ENCODE measurements at places on chromosomes 7 and 10. TPM values are rescaled to one million over a fixed set of nuclear protein-coding genes. Genes with fewer than 3 reads are reported as not detected.

The SMIM30 gene
- total RNA-seq: 32.3 TPM

The MYH16 gene
- not detected for total RNA-seq

The HIPK2 gene
- total RNA-seq: 19.0 TPM

The NSUN6 gene
- total RNA-seq: 10.2 TPM

The DNAJC30 gene
- total RNA-seq: 8.1 TPM

The FGFBP3 gene
- total RNA-seq: 49.0 TPM

The PTF1A gene
- total RNA-seq: not detected

The NRCAM gene
- total RNA-seq: 2.3 TPM

The UCN3 gene
- total RNA-seq: not detected

The ACBD7 gene
- 22.0 TPM for total RNA-seq

The AMZ1 gene
- total RNA-seq: 0.90 TPM

The CLDN12 gene
- total RNA-seq: 42.9 TPM

DNA sequence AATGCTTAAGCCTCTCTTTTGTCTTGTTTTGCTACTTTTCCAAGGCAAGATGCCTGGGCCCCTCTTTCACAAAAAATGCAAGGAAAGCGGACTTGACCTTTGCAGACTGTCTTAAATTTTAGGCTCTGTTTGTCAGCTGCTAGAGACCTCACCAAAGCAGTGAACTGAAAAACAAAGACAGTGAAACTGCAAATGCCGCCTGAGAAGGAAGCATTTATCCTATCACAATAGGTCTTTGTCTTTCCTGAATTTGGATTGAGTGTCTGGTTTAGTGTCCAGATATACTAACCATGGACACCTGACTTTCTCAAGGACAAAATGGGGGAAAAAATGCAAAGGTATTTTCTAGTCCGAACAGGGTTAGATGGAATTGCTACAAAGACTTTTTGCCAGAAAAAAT lies 256.9 kb downstream of the INHBA start:
- no peak for DNase-seq

- no peak for DNase-seq
These were observed 1.8 kb upstream of the KIF20B start for GRCh38 chr10:89699581-89700064.

DNA sequence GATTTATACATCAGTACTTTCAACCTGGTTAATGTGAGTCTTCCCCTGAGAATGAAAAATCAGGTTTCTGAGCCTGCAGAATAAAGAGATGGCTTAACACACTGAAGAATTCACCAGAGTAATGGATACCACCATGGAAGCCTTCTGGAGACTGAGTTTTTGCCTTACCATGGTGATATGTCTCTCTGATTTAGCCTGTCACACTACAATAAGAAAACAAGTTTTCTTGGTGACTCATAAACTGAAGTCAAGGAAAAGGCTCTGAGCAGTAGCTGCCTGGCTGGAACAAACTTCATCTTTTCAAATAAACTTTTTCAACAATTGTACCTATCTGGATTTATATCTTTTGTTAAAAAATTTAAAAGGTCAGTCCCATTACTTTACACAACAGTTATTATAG lies 229.0 kb downstream of the PRPF18 start:
- DNase-seq: no peak

DNA sequence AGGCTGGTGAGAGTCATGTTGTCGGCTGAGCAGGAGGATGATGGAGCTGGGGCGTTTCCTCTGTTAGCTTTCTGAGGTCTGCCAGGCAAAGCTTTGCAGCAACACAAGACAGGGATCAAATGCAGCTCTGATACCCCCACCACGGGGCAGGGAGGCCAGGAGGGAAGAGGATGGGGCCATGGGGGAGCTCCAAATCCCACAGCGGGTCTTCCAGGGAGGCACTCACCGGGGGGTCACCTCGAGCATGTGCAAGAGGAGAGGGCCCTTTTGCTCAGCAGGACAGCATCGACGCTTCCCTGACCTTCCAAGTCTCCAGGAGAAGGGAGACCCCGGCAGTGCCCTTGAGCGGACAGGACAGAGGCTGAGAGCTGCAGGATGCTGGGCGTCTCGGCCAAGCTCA lies 127.5 kb downstream of the WDR37 start:
- DNase-seq: no peak

DNA sequence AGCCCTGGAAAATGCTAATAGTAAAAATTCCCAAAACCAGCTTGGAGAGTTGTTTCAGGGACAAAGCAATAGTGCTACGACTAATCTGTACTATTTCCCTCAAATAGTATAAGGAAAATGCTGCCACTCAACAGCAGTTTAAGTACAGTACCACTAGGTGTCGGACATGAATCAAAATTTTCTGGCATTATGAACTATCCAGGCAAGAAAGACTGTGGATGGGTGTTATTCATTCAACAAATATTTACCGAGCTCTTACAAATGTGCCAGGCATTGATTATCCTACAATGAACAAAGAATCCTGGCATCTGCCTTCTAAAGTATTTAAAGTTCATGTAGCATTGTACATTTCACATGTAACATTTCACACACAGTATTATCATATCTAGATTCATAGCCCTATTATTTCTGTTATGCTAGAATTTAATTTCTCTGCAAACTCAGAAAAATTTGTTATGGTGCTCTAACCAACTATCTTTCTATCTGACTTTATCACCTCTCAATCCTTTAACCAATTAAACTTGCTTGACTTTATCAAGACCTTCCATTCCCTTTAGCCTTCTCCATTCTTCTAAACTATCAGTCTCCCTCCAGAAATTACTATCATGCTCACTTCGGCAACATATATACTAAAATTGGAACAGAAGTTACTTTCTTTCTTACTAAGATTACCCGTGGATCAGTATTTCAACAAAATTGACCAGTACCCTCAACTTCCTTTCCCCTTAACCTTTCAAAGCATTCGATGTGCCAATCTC lies 80.6 kb downstream of the ARHGAP21 start:
- no peak for DNase-seq

DNA sequence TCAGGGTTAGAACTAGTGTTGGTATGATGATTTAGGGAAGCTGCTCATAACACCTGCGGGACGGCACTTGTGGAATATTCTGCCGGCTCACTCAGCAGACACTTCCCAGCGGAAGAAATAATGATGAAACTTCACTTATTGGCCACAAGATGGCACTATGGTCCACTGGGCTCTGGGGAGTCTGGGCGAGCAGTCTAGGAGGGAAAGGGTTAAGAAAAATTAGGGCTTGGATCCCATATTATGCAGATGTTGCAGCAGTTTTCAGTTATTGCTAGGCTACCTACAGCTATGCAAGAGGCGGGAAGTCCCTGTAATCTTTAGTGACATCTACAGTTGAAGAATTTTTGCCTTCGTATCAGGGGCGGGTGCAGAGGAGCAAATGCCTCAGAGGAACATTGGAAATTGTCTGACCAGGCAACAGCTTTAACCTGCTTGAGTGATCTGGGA lies 238.7 kb upstream of the PRSS58 start:
- no peak for DNase-seq

GRCh38 chr7:46035166-46035565 lies 114.1 kb upstream of the IGFBP3 start:
- no peak for DNase-seq

GRCh38 chr7:39890411-39890810 lies 59.6 kb upstream of the CDK13 start:
- DNase-seq: no peak

GRCh38 chr7:101728128-101728527 lies 89.3 kb upstream of the CUX1 start:
- DNase-seq: no peak

- no peak for DNase-seq
These were observed 183.5 kb upstream of the INHBA start for GRCh38 chr7:41886262-41886900.

DNA sequence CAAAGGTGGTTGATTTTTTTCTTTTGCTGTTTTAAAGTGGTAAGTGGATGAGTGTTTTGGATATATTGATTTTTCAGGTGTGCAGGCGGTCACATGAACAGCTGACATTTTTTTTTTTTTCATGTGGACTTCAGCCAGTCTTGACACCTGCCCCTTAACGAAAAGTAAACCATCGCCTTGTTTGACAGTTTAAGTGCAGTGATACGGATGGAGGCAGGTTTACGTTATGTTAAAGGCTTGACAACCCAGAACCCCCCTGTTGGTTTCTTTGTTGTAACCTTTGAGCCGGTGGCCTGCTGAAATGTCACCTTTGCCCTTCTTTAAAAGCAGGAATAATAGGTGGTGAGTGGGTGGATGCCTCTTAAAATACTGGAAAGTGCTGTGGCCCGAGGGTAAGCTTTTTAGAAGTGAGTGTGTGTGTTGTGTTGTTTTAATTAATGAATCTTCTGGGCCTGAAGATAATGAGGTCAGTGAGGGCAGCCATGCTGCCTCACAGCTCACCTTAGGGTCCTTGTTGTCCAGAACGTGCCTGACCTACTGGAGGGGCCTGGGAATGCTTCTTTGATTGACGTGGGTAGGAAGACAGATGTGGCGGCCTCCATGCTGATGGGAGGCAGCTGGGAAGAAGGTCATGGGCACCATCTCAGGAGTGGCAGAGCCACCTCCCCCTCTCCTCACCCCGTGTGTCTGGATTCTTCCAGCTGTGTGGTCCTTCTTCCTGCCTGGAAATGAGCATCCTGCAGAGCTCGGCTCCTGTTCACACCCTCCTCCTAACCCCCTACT lies 69.8 kb downstream of the TCF7L2 start:
- no peak for DNase-seq

- no peak for DNase-seq
These were observed 13.2 kb downstream of the LAMB1 start for GRCh38 chr7:107989618-107990373.

- DNase-seq: no peak
These were observed 27.3 kb upstream of the KNDC1 start for GRCh38 chr10:133132473-133133291.

GRCh38 chr7:70529914-70530585 lies 601.9 kb upstream of the GALNT17 start:
- no peak for DNase-seq

- no peak for DNase-seq
These were observed 17.2 kb upstream of the UBE2H start for GRCh38 chr7:129969881-129970446.

DNA sequence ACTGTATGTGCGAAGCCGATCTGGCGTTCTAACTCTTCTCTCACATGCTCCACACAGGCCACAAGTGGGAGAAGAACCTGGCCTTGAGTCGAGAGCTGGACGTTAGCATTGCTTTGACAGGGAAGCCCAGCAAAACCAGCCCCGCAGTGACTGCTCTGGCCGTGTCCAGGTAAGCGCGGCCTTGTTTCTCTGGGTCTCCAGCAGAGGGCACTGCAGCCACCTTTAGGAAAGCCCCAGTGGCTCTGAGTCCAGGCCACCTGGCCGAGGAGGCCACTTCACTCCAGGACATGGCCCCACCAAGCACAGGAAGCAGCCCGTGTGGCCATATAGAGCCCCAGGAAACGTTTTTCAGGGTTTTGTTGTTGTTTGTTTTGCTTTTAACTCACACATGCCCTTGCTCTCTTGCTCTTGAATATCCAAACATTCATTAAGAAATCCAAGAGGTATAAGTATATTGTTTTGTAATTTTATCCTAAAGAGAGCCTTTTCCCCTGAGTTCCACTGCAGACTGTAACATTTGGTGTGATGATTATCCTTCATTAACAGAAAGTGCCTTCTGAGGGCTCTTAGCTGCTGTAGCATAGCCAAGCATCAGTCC lies 41.8 kb upstream of the LRRC18 start:
- peak; percentile 90 for DNase-seq

DNA sequence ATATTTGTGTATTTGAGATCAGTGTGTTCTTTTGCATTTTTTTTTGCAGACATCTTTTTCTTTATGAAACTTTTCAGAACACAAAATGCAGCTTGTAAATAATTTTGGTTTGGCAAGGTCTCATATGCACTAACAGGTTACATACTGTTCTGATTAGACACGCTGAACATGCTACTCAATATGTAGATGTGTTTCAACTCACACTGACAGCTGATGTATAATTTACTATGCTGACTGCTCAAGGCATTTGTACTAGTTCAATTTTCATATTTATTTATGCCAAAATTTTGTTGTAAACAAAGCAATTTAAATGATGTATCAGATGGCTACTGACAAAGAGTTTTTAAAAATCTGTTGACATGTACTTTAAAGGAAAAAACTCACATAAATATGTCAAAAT lies 123.8 kb downstream of the TFEC start:
- no peak for DNase-seq

GRCh38 chr7:3172768-3173280 lies 128.2 kb upstream of the SDK1 start:
- DNase-seq: no peak

GRCh38 chr7:81573128-81573527 lies 196.7 kb downstream of the HGF start:
- DNase-seq: no peak

- no peak for DNase-seq
These were observed 486.3 kb downstream of the ACTR3B start for GRCh38 chr7:153245809-153246208.

DNA sequence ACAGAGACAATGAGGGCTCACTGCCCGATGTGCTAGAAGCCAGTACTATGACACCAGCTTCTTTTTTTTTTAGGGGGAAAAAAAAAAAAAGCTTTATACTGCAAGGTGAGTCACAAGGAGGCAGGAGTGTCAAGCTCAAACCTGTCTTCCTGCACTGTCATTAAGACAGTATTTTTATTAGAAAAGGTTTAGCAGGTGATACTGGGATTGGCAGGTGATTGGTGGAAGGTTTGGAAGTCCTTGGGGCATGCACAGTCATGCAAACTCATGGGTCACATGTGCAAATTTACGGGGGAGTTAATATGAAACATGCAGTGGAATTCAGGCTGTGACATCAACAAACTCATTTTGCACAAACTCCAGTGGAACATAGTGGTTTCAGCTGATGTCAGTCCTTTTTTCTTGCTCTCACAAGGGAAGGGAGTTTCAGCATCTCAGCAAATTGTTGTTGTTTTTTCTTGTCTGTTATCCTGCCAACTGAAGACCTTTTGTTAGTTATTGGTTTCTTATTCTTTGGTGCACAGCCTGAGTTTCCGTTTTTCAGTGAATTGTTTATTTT lies 530.6 kb downstream of the ANKRD7 start:
- no peak for DNase-seq

DNA sequence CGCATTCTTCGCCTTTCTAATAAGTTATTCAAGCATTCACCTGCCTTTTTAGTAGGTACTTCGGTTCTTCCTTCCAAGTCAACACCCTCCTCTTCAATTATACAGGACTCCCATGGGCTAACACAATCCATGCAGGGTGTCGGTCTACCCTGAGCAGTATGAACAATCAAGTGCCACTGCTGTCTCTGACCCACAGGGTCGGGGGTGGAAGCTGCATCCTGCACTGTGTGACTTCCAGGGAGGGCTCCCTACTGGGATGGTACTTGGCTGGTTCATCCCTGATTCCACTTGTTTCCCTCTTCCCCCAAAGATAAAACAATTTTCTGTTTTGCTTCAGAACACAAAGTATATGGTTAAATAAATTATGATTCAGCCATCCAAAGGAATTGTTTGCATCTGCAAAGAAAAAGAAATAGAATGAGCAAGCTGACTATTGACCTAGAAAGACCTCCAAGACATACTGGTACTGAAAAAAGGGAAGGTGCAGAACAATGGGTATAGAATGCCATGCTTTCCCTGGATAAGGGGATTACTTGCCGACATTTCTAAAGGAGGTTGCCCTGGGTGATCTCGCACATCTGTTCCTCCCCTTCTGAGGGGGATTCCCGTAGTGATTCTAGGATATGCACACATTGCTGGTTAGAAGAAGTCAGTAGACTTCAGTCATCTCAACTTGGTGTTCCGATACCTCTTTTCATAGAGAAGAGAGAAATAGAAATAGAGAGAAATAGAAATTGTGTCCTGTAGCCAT lies 89.1 kb upstream of the AGR3 start:
- DNase-seq: no peak
